A172 (cell line): ENCODE measurements at places on chromosomes 2 and 18. TPM values are rescaled to one million over a fixed set of nuclear protein-coding genes. Genes with fewer than 3 reads are reported as not detected.
A peak's percentile ranks its signal among the peaks of the same experiment; 100 is the strongest.

POTEI gene
- total RNA-seq = not detected in 2 replicates

- DNase-seq = no peak
Observed at GRCh38 chr2:70380621-70381020, 78.8 kb upstream of the FAM136A start.

DNA sequence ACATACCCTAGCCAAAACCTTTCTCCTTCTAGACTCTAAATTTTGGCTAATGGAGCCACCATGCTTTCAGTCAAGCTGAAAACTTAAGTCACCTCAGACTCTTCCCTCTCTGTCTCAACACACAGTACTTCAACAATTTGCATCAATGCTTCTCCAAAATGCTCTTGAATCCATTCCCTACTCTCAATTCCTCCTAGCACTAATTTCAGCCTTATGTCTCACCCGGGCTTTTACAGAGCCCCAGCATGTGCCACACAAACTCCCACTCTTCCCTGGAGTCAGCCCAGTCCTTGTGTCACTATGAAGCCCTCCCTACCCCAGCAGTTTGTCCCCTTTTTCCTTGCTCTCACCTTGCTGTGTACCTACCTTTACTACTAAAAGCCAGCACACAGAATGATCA, 38.7 kb downstream of the AAK1 start:
- DNase-seq = no peak

DNA sequence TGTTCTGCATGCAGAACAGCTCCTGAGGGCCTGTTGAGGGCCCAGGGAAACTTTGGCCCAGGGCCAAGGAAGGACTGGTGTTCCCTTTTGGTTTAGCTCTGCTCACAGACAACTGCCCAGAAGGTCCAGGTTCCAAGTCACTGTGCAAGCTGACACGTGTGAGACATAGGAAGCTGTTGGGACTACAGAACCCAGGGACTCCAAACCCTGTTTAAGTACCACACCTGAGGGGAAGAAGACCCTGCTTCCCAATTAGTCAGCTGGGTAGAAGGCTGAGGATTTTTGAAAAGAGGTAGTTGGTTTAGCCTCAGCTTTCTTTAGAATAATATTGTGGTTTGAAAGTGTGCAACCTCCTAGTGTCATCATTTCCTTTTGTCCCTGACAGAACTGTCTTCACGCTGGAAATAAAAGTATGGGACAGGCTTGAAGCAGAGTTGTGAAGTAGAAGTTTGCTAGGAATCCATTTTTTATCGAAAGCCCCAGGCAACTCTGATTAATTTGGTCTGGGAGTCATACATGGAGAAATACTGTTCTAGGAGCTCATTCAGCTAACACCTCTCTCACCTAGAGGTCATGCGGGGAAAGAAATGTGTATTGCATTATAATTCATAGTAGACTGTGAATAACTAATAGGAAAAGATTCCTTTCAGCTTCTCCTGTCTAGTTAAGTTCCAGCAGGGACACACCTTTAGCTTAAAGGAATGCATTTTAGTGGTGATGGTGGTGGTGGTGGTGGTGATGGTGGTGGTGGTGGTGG, 19.9 kb upstream of the IL1RL1 start:
- no peak for DNase-seq

GRCh38 chr2:96954011-96954846, 32.2 kb downstream of the FAM178B start:
- peak; percentile 14 for DNase-seq

DNA sequence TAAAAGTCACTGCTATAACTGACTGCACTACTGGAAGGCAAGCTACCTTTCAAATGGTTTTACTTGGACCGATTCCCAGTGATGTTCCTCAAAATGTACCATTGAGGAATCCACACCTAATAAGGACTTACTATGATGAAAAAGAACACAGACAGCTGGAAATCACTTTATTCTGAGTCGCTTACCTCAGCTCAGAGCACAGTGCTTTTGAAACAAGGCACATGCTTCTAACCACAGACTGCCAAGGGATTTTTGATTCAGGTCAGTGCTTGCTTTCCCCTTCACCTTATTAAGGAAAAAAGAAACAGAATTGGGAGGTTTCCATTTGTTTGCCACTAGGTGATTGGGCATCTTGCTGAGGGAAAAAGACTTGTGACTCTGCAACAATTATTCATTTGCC, 707.5 kb upstream of the FSHR start:
- no peak for DNase-seq
